NCI-H187 (cell line): ENCODE measurements at places on chromosomes 4 and X.

DNA sequence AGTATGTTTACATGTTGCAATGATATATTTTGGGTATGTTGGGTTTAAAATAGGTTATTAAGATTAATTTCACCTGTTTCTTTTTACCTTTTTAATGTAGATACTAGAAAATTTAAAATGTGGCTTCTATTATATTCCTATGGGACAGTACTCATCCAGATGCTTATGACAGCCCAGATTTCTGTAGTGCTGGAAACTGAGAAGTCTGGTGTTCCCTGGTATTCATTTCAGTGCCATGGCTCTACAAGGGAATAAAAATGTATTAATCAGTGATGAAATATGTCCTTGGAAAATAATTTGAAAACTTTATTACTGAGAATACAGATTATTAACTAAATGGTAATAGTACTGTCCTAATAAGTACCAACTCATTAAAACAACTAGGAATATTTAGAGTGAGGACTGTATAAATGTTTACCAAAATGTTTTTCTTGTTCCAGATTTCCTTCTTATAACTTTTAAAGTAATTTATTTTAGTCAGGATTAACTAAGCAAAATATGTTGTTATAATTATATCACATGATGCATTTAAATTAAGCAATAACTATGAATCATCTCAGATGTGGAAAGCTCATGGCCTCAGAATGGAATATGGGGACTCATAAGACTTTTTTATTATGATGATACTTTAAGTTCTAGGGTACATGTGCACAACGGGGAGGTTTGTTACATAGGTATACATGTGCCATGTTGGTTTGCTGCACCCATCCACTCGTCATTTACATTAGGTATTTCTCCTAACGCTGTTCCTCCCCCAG lies 25.3 kb downstream of the ARHGAP24 start:
- no peak for DNase-seq

DNA sequence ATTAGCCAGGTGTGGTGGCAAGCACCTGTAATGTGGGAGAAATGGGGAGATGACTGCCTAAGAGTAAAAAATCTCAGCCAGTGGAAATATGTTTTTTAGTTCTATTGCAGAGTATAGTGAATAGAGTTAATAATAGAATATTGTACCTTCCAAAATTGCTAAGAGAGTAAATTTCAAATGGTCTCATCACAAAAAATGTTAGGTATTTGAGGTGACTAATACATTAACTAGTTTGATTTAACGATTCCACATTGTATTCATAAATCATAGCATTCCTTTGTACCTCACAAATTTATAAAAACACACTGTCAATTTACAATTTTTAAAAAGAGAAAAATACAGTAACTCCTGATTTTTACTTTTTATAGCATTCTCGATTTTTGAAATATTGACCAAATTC lies 681.5 kb upstream of the EPHA5 start:
- no peak for DNase-seq

- DNase-seq: no peak
These were observed 449.5 kb downstream of the SPRY1 start for GRCh38 chr4:123846092-123846491.

DNA sequence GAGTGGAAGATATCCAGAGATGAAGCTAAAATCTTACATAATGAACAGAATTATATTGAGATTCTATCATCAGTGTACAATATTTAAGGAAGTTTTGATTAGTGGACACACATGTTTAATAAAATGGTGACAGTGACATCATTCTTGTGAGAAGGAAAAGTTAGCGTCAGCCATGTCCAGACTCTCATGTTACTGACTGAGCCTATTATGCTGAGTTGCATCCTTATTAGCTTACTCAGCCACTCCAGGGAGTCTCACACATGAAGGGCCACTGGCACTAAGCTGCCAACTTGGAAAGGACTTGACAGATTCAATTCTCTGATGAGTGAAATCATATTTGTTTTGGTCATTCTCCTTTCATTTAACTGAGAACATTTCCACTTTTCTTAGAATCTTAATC lies 170.6 kb downstream of the BANK1 start:
- DNase-seq: no peak

- DNase-seq: no peak
These were observed 2.2 kb downstream of the ATP8A1 start for GRCh38 chr4:42654631-42655268.

DNA sequence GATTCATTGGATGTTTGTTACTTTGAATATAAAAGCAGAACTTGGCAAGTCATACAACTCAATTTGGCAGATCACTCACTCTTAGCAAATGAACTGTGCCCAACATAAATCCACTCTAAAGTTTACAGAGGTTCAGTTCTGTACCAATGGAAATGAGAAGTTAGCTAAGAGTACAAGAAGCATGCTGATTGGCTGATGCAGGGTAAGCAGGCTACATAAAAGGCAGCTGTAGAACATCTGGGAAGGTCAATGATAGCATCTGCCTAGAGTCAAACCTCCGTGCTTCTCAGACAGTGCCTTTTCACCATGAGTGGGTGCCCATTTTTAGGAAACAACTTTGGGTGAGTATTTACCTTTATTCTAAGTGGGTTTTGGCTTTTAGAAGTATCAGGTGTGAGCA lies at the start of gene TDO2:
TDO2 (plus strand) TSS at position 244 of the 400 bp plus-strand sequence; CDS start at position 307, 63 bp downstream.
- DNase-seq: no peak

- no peak for DNase-seq
These were observed 53.1 kb upstream of the GLRA2 start for GRCh38 chrX:14476205-14476604.
